Cardiac septum (tissue), 1 donor: ENCODE measurements at places on chromosomes 3 and 15.

DNA sequence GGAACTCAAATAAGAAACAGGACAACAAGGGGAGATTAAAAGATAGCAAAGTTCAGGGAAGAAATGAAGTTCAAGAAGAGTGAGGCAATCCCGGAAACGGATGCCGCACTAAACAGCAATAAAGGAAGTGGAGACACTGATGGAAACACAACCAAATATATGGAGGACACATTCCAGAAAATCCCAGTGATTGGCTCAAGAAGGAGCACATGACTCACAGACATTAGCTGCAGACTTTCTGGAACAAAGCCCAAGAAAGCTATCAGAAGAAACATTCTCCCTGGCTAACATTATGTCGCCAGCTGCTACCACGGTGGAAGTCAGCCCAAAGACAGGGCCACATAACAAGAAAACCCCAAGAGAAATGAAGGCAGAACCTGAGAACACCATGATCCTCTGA, 18.1 kb upstream of the VGLL4 start:
- DNase-seq: no peak

DNA sequence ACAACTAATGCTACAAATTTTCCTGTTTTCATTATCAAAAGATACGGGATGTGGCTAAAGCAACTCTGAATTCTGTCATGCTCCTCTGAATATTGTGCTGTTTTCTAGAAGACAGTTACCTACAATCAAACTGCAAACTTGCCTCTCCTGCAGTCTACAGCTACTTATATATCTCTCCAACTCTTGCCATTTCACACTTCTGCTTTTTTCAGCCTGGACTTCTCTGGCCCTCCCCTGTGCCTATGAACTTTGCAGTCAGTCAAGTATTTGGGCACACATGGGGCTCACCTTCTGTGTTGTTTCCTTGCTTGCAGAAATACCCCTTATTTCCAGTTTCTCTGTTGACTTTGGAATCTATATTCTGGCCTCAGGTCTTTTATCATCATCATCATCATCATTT, 575.6 kb downstream of the GRM7 start:
- DNase-seq: no peak

DNA sequence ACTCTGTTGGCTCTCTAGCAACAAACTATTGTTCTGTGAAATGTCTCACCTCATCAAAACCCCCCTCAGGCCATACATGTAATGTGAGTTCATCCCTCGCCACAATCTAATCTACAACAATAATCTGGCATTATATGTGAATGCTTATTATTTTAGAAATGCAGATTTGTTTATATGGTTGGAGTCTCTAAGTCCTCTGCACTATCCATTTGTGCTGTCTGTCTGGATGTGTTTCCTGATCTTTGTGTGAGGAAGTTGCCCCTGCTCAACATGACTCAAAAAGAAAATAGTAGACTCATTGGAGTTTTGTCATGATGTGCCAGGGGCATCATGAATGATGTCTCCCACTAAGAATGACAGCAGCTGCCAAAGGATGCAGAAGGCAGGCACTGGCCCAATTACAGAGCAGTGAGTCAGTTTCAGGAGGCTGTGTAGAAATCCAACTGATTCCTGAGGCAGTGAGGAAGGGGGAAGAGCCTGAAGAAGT, 161.6 kb upstream of the PDZRN3 start:
- no peak for DNase-seq

DNA sequence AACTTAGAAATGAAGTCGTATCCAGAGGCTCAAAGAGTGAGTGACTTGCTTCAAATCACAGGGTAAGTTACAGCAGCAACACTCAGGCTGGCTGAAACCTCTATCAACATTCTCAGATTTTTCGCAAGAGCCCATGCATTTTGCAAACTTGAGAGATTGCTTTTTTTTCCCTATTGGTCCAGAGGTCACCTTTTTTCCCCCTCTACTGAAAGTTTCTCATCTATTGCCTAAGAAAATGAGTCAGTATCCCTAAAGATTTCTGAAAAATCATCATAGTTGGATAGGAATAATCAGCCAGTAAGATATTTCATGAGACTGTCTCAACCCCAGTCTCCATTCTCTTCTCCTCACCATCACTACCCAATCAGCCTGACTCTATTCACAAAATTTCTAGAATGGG, 410.6 kb downstream of the FOXP1 start:
- DNase-seq: no peak

DNA sequence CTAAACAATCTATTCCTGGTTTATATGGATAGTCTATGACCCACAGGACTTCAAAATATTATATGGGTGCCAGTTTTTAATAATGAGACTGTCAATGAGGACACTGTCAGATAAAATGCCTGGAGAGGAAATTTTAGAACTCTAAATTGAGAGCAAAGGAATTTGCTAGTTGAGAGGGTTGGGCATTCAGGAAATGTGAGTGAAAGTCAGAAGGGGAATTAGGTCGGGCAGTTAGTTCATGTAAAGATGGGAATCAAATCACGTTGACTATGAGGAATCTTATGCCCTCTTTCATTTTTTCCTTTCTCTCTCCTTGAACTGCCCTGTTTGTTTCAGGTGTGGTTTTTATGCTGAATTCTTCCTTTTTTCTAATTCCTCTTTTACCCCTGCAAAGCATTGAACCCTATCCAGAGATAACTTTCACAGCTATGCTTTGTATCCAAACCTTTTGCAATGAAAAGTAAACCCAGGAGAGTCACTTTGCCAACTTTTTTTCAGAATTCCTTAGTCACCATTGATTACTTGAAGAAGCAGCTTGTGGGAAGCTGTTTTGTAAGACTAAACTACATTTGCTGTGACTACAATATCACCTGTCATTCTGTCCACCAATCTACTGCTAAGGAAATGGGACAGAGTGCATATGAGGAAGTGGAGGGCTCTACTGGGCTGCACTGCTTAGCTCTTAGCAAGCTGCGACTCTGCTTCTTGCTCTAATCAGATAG, 27.8 kb downstream of the CHP1 start:
- no peak for DNase-seq

DNA sequence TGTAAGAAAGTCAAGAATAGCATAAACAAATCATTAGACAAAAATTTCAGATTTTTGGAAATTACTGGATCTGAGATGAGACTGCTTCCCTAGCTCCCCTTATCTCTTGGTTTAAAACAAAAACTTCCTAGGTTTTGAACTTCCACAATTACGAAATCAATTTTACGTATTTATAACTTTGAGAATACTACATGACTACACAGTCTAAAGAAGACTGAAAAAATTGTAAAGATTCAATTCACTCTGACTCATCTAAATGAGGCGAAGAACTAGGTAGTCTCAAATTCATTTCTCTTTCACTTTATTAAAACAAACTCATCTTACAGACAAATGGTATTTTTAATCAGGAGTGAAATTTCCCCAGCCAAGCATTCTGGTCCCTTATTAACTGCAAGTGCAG, 10.3 kb downstream of the CCDC54 start:
- no peak for DNase-seq
